ENCODE measurements at places on chromosomes 3 and 15.
A peak's percentile ranks its signal among the peaks of the same experiment; 100 is the strongest.

- DNase-seq = no peak
Observed at GRCh38 chr15:27692438-27692837, 406.7 kb downstream of the OCA2 start.

DNA sequence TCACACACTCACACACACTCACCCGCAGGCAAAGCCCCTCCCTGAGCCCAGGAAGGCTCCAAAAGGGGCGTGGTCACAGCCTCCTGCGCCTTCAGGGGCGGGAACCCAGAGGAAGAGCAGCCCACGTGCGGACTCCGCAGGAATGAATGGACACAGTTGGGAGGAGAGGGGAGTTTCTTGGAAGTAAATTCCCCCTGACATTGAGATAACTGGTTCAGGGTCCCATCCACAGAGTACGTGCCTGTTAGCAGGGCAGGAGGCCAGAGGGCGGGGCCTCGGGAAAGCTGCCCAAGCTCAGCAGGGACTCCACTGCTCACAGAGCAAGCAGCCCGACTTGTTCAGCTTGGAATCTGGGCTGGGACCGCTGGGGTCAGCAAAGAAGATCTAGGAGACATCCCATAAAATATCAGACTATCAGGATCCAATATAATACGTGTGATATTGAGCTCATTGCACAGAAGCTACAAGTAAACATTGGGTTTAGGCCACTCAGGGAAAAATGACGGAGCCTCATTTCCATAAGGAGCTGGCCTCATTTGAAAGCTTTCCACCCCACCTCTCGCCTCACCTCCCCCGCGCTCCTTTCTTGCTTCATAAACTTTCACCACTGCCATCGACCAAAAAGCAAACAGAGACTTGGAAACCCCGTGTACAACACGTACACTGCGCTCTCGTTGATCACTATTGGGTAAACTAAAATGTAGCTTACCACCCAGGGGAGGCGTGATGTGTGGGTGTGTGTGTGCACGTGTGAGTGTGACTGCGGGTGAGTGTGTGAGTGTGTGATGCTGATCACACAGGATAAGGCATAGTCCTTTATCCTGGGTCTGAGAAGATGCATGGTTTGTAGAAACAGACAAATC, 36.0 kb downstream of the TM2D3 start:
- no peak for DNase-seq

GRCh38 chr3:71710906-71711494, 14.2 kb downstream of the EIF4E3 start:
- peak; percentile 75 for DNase-seq

GRCh38 chr3:171049861-171050444, 23.4 kb upstream of the SLC2A2 start:
- peak; percentile 74 for DNase-seq

DNA sequence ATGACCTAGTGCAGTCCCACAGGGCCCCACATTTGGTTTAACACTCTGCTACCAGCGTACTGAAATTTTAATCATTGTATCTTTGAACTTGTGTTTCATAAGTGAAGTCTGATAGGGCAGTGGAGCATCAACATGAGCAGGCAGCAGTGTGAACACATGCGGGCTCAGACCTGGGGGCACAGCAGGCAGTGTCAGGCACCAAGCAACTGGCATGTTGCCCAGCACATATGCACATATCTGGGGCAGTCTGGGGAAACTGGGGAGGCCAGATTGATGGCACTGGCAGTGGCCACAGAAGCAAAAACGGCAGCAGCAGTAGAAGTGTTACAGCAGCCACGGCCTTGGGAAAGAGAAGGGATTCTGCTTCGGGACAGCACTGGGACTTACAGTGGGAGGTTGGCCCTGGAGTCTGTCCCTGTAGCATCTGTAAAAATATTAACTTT, 353.9 kb upstream of the KCNMB2 start:
- DNase-seq = no peak

DNA sequence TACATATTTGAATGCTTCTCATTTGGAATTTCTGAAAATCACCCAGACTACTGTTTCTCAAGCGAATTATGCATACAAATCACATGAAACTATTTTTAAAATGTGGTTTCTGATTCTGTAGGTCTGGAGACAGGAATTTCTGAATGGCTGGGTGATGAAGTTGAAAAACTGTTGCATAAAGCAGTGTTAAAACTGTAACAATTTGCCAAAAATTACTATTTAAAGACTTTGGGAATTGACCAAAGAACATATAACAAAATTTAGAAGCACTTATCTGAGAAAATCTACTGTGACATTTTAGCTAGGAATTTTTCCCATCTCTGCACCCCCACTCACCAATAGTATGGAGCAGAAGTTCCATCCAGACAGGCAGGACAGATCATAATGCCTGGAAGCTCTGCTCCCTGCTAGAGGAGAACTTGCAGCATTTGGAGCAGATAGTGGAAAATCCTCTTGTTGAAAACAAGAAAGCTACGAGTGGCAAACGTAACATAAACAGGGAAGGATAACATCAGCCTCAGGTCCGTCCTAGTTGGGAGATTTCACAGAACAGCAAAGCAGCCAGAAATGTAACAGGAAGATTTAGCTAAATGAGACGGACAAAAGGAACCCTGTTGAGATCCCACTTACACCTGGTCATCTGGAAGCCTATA, 132.3 kb upstream of the MCTP2 start:
- no peak for DNase-seq

GRCh38 chr3:162400697-162401096, 904.1 kb downstream of the OTOL1 start:
- DNase-seq = no peak
